Neural progenitor cell (in vitro differentiated cells): ENCODE measurements at places on chromosomes 1 and 21.

- DNase-seq, result no peak
Measured at GRCh38 chr1:85798419-85798818, 90.2 kb upstream of the ZNHIT6 start.

- DNase-seq, result no peak
Measured at GRCh38 chr1:115596080-115596780, 45.5 kb upstream of the VANGL1 start.

DNA sequence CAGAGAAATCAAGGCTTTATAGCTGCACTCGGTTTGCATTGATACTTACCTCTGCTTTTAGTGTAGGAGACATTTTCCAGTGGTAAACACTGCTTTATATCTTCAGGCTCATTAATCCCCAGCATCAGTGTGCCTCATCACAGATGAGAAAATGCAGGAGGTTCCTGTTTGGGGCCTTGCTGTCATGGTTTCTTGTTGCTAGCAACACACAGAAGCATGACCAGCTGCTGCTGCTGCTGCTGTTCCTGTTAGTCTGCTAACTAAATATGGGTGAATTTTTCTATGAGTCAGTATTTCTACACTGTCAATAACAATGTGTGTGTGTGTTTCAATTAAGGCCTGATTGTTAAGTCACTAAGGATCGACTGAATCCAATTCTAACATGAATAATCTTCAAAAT is 85.8 kb upstream of the RGS1 start:
- DNase-seq, result no peak

DNA sequence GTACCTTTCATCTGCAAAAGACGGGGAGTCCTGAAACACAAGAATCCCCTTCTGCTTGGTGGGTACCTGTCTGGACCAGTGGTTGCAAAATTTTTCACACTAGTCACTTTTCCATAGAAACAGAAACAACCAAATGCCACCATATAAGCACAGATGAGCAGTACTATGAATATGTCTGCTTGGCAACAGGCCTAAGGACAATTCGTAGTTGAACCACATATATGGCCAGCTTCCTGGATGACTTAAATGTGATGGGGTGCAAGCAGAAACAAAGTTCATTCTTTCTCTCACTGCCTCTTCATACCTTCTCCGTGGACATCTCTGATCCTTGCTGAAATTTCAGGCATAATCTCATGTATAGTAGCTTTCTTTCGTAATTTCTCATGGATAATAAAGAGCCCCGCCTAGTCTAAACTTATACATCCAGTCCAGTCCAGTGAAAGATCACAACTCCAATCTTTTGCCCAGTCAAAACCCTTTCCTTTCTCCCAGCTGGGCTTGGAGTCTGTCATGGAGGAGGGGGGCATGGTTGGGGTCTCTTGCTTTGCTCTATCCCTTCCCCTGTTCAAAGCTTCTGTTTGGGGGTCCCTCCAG is 7.0 kb downstream of the FCAMR start:
- no peak for DNase-seq

GRCh38 chr1:18243503-18244175 is 136.0 kb downstream of the IGSF21 start:
- no peak for DNase-seq

GRCh38 chr1:204980840-204981405 is 62.1 kb upstream of the CNTN2 start:
- no peak for DNase-seq

DNA sequence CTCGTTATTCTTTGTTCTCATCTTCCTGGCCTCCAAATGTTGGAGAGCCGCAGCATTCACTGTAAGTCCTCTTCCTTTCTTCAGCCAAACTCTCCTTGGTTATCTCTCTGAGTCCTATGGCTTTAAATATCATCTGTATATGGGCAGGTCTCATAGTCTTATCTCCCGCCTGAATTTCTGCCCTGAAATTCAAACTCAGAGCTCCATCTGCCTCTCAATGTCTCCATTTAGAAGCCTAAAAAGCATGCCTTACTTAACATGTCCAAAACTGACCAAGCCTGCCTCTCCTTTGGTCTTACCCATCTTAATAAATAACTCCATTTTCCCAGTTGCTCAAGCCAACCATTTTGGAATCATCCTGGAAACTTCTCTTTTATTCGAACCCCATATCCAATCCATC is 80.7 kb downstream of the DHRS3 start:
- DNase-seq, result no peak

DNA sequence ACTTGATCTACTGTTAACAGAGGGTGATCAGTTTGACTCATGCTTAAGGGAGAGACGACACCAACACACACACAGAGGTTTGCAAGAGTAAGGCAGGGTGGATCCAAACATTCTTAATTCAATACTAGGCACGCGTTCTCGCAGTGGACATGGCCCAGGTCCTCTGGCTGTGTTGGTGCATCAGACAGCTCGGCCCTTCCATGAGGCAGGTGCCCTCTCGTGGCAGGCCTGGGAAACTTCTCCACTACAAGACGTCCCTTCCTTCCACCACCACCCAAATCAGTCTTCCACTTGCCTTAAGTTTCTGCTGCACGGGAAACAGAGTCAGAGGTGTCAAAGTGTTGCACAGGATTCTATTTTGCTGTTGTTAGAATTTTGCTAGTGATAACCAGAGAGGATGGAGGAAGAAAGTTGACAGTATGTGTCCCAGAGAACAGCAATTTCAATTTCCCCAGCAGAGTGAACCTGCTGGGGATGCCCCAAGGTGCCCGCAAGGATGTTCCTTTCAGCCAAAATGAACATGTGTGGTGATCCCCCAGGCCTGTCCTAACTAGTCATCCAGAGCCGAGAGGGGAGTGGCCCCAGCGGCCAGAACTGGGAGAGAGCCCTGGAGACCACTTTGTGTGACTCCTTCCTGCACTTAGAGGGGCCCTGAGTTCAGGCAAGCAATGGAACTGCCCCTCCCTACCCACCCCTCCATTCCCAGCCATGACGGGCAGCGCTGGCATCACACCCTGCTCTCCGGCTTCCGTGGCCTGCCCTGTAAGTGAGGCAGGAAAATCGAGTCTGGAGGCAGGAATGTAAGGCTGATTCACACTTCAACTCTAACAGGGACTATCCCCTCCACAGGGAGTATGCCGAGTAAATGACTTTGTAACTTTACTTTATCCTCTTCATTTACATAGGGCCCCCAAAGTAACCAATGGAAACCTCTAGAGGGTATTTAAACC is 34.8 kb downstream of the MX1 start:
- DNase-seq, result peak; percentile 77

GRCh38 chr1:15296585-15297321 is 49.7 kb downstream of the FHAD1 start:
- no peak for DNase-seq

- DNase-seq, result peak; percentile 18
Measured at GRCh38 chr1:160144921-160145320, 6.5 kb upstream of the ATP1A4 start.

DNA sequence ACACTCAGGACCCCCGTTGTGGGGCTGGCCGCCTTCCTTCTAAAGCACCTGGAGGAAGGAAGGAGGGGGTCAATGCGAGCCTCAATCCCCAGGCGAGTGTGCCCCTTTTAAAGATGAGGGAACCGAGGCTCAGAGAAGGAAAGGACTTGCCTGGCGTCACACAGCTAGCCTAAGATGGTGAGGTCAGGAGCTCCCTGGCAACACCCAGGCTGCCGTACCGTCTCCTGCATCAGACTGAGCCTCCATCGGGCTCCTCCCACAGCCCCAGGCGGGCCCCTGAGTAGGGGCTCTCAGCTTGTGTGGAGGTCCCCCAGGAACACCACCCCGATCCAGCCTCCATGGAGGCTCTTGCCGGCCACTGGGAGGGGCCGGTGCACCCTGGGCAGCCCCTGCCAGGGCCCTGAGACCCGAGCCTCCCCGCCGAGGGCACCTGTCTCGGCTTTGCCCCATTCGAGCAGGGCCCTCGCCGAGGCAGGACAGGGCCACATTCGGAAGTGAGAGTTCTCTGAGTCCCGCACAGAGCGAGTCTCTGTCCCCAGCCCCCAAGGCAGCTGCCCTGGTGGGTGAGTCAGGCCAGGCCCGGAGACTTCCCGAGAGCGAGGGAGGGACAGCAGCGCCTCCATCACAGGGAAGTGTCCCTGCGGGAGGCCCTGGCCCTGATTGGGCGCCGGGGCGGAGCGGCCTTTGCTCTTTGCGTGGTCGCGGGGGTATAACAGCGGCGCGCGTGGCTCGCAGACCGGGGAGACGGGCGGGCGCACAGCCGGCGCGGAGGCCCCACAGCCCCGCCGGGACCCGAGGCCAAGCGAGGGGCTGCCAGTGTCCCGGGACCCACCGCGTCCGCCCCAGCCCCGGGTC is at the start of gene AIRE:
TSS of gene AIRE (plus strand) at position 739 of the 855 bp plus-strand sequence. CDS start 131 bp downstream, outside the sequence.
- DNase-seq, result peak; percentile 40

DNA sequence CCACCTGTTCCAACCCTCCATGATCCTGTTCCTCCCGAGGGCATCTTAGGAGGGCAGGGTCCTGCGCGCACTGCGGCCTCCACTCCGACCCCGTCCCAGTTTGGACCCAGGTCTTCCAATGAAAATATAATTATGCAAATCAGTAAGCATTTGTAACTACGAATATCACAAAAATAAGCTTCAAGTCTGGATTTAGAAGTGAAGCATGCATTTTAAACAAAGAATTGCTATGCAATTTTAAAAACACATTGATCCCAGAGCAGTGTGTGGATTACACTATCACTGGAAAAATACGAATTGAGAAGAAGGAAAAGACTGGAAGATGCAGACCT is 673 bp downstream of the PRMT2 start:
- DNase-seq, result no peak
